ENCODE measurements at places on chromosomes 1 and 21. TPM values are rescaled to one million over a fixed set of nuclear protein-coding genes. Genes with fewer than 3 reads are reported as not detected.
A peak's percentile ranks its signal among the peaks of the same experiment; 100 is the strongest.

DNA sequence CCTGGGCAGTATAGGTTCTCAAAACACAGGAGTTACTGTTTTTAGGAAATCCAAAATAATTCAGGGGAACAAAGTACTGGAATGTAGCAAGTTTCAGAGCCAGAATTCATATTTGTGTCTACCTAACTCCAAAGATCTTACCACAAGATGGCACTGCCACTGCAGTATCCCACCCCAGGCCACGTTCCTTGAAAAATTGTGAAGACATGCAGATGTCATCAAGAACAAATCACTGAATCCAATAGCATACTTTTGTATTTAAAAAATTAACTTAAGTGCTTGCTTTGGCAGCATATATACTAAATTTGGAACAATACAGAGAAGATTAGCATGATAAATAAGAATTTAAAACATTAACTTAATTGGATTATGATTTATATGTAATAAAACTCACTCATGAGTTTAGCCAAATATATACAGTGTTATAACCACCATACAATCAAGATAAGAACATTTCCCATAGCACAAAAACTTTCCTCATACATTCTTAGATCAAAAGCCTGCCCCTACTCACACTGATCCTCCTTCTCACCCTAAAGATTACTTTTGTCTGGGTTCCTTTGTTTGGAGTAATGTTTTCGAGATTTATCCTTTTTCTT lies 209.9 kb downstream of the FAF1 start:
- no peaks in the 10 kb centered on the region for H3K36me3 ChIP-seq
- no peaks in the 10 kb centered on the region for H3K27me3 ChIP-seq
- no peak overlapping the region for H3K4me3 ChIP-seq
- peaks cover 11% of the 10 kb centered on the region for H3K4me1 ChIP-seq
- no peak overlapping the region for H3K27ac ChIP-seq

PPM1J gene
- 0.52 TPM for total RNA-seq

DNA sequence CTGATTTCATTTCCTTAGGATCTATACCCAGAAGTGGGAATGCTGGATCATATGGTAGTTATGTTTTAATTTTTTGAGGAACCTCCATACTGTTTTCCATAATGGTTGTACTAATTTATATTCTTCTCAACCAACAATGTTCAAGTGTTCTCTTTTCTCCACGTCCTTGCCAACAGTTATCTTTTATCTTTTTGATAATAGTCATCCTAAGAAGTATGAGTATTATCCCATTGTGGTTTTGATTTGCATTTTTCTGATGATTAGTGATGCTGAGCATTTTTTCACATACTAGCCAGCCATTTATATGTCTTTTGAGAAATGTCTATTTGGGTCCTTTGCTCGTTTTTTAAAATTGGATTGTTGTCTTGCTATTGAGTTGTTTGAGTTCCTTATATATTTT lies 38.5 kb downstream of the ABCD3 start:
- no peaks in the 10 kb centered on the region for H3K27me3 ChIP-seq
- no peak overlapping the region for H3K4me3 ChIP-seq
- no peaks in the 10 kb centered on the region for H3K36me3 ChIP-seq
- no peak for DNase-seq

GRCh38 chr1:155645034-155645598 lies 35.1 kb downstream of the MSTO1 start:
- no peaks in the 10 kb centered on the region for H3K27me3 ChIP-seq
- H3K36me3 ChIP-seq: no peaks in the 10 kb centered on the region
- H3K4me1 ChIP-seq: peaks cover 15% of the 10 kb centered on the region
- no peak overlapping the region for H3K27ac ChIP-seq
- H3K4me3 ChIP-seq: no peak overlapping the region

AMY2B gene
- total RNA-seq: 1.4 TPM

- no peak overlapping the region for H3K4me3 ChIP-seq
- peaks cover 4% of the 10 kb centered on the region for H3K4me1 ChIP-seq
- H3K36me3 ChIP-seq: no peaks in the 10 kb centered on the region
- no peak overlapping the region for H3K27ac ChIP-seq
- peak; percentile 35 for DNase-seq
- H3K27me3 ChIP-seq: no peaks in the 10 kb centered on the region
These were observed 684.0 kb downstream of the NCAM2 start for GRCh38 chr21:21682172-21682571.

- no peaks in the 10 kb centered on the region for H3K27me3 ChIP-seq
- peaks cover 4% of the 10 kb centered on the region for H3K4me1 ChIP-seq
- no peak within 1 kb of the TSS for H3K27ac ChIP-seq
- H3K4me3 ChIP-seq: no peak within 1 kb of the TSS
- no peak for DNase-seq
These were observed at the start of gene GPR37L1 for GRCh38 chr1:202122639-202123335. TSS of gene GPR37L1 (plus strand) at chr1:202122917. CDS start at chr1:202122964, 47 bp downstream.

MROH9 gene
- not detected for total RNA-seq

MR1 gene
- total RNA-seq: 2.8 TPM

IL20 gene
- not detected for total RNA-seq

FABP3 gene
- total RNA-seq: 0.66 TPM

SPRR2A gene
- not detected for total RNA-seq

- no peak for DNase-seq
- no peak overlapping the region for H3K4me3 ChIP-seq
- H3K4me1 ChIP-seq: no peaks in the 10 kb centered on the region
- H3K36me3 ChIP-seq: no peaks in the 10 kb centered on the region
- no peak overlapping the region for H3K27ac ChIP-seq
These were observed 54.5 kb upstream of the TTC34 start for GRCh38 chr1:2856066-2856390.

OR6N1 gene
- not detected for total RNA-seq

IER5 gene
- 25.5 TPM for total RNA-seq

GUCA2A gene
- not detected for total RNA-seq

- H3K27ac ChIP-seq: no peak overlapping the region
- DNase-seq: no peak
- H3K36me3 ChIP-seq: no peaks in the 10 kb centered on the region
- H3K4me3 ChIP-seq: peak overlapping the region; percentile 50
- no peaks in the 10 kb centered on the region for H3K4me1 ChIP-seq
These were observed 869 bp downstream of the KCNA3 start for GRCh38 chr1:110673805-110674336.

- H3K4me3 ChIP-seq: no peak overlapping the region
- DNase-seq: no peak
- no peaks in the 10 kb centered on the region for H3K36me3 ChIP-seq
- no peak overlapping the region for H3K27ac ChIP-seq
These were observed 3.7 kb upstream of the FOXO6 start for GRCh38 chr1:41357451-41358101.

GRCh38 chr1:165169729-165170128 lies 186.8 kb downstream of the LMX1A start:
- H3K27me3 ChIP-seq: no peaks in the 10 kb centered on the region
- no peak overlapping the region for H3K4me3 ChIP-seq
- no peak for DNase-seq

DNA sequence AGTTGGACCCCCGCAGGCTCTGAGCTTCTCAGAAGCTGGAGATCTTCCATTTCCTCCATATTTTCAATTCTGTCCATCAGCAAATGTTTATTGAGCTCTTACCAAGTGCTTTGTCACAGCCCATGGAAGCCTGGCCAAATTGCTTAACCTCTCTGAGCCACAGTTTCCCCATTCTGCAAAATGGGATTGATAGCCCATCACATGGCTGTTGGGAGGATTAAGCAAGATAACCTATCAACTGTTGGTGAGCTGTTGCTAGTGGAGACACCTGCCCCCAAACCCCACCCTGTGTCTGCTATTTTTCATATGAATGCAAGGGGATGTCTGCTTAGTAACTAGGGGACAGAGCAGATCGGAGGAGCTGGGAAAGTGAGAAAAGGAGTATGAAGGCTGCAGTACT lies 38.3 kb downstream of the CD34 start:
- no peaks in the 10 kb centered on the region for H3K36me3 ChIP-seq
- no peak for DNase-seq
- H3K4me3 ChIP-seq: no peak overlapping the region
- H3K27me3 ChIP-seq: no peaks in the 10 kb centered on the region
- no peaks in the 10 kb centered on the region for H3K4me1 ChIP-seq

GRCh38 chr1:213371525-213371846 lies 320.4 kb downstream of the RPS6KC1 start:
- H3K27ac ChIP-seq: no peak overlapping the region
- no peaks in the 10 kb centered on the region for H3K4me1 ChIP-seq
- no peak overlapping the region for H3K4me3 ChIP-seq
- H3K27me3 ChIP-seq: no peaks in the 10 kb centered on the region
- no peaks in the 10 kb centered on the region for H3K36me3 ChIP-seq

NBPF6 gene
- total RNA-seq: not detected

DNA sequence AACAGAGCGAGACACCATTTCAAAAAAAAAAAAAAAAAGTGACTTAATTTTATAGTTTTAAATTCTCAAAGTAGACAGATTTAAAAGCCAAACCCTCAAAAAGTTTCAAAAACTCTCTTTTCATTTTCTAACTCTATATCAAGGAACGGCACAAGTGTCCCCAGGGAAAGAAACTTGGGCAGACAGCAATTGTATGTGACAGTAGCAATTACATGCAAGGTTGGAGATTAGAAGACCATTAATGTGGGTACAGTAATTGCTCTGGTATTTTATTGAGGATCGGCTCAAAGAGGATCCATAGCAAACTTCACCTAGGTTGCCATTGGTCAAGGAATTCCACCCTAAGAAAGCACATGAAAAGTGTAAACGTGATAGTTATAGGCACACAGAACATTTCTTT lies 46.2 kb downstream of the ACBD6 start:
- H3K4me3 ChIP-seq: no peak overlapping the region
- no peak overlapping the region for H3K27ac ChIP-seq
- peaks cover 3% of the 10 kb centered on the region for H3K36me3 ChIP-seq
- H3K27me3 ChIP-seq: no peaks in the 10 kb centered on the region
- peaks cover 2% of the 10 kb centered on the region for H3K4me1 ChIP-seq
- DNase-seq: peak; percentile 11

GRCh38 chr1:172429331-172430127 lies 9.0 kb downstream of the C1orf105 start:
- no peaks in the 10 kb centered on the region for H3K4me1 ChIP-seq
- no peak overlapping the region for H3K4me3 ChIP-seq
- H3K36me3 ChIP-seq: no peaks in the 10 kb centered on the region
- no peak overlapping the region for H3K27ac ChIP-seq
- H3K27me3 ChIP-seq: no peaks in the 10 kb centered on the region
- DNase-seq: peak; percentile 82

DNA sequence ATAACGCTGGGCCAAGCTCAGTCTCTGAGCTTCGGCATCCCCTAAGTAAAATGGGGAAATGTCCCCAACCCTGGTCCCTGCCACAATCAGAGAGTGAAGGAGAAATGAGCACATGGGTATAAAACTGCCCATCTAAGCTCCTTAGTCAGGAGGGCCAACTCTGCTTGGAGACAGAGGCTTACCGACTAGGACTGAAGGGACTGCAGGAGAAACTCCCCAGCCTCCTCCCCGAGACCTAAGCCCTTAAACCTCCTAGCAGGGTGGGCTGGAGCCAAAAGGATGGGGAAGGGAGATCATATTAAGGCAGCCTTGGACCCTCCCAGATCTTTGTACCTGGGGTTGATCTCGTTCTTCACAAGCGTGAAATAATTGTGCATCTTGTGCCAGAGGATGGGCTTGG lies 5.5 kb downstream of the ETNK2 start:
- no peaks in the 10 kb centered on the region for H3K36me3 ChIP-seq
- H3K4me3 ChIP-seq: no peak overlapping the region
- H3K27ac ChIP-seq: no peak overlapping the region
- peaks cover under 1% of the 10 kb centered on the region for H3K4me1 ChIP-seq
- H3K27me3 ChIP-seq: no peaks in the 10 kb centered on the region

DNA sequence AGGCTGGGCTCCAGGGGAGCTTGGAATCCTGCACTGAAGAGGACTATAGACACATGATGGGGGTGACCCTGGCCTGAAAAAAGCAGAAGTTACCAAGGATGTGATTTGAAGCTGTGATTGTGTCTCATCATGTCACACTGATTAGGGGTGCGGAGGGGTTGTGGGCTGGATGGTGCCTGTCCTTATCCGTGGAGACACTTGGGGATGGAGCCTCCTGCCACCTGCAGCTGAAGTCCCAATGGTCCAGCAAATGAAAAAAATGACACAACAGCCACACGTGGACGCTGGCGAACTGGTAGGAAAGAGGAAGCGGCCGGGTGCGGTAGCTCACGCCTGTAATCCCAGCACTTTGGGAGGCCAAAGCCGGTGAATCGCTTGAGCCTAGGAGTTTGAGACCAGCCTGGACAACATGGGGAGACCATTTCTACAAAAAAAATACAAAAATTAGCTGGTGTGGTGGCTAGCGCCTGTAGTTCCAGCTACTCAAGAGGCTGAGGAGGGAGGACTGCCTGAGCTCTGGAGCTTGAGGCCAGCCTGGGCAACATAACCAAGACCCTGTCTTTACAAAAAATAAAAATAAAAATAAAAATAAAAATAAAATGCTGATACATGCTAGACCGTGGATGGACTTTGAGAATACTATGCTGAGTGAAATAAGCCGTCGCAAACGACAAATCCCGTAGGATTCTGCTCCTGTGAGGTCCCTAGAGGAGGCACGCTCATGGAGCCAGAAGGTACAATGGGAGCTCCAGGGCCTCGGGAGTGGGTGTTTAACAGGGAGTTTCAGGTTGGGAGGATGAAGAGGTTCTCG lies 838 bp upstream of the IBA57 start:
- H3K4me1 ChIP-seq: peaks cover 11% of the 10 kb centered on the region
- H3K4me3 ChIP-seq: peak overlapping the region; percentile 80
- DNase-seq: no peak
- peak overlapping the region; percentile 100 for H3K27ac ChIP-seq

- no peaks in the 10 kb centered on the region for H3K27me3 ChIP-seq
- no peaks in the 10 kb centered on the region for H3K36me3 ChIP-seq
- H3K4me3 ChIP-seq: no peak overlapping the region
- no peak overlapping the region for H3K27ac ChIP-seq
- DNase-seq: no peak
These were observed 173.6 kb upstream of the RAB4A start for GRCh38 chr1:229097356-229097755.

AXDND1 gene
- not detected for total RNA-seq
